ENCODE measurements at places on chromosomes 1 and 21.

- H3K4me3 ChIP-seq, result no peak overlapping the region
- H3K4me1 ChIP-seq, result no peaks in the 10 kb centered on the region
- no peak for DNase-seq
- H3K36me3 ChIP-seq, result peaks cover 13% of the 10 kb centered on the region
- H3K27me3 ChIP-seq, result no peaks in the 10 kb centered on the region
- H3K27ac ChIP-seq, result no peak overlapping the region
Observed at GRCh38 chr1:230350208-230350921, 75.8 kb downstream of the PGBD5 start.

DNA sequence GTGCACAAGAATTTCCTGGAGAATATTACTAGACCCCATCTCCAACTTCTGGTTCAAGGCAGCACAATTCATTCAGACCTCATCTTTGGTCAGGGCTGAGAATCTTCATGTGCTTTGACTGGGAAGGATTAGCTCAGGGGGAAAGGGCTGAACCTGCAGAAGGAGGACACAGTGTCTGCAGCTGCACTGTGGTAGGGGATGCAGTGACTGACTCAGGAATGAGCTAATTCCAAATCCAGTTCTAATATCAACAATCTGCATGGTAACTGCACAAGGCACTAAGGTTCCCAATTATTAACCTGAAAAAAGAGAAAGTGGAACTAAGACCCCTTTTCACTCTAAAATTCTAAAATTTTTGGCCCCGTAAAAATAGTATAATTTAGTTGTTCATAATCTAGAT is 31.6 kb downstream of the TTLL7 start:
- H3K27me3 ChIP-seq, result no peaks in the 10 kb centered on the region
- no peaks in the 10 kb centered on the region for H3K36me3 ChIP-seq
- H3K4me1 ChIP-seq, result no peaks in the 10 kb centered on the region
- no peak for DNase-seq

GRCh38 chr1:14112613-14113012 is 412.6 kb downstream of the PRDM2 start:
- no peak for DNase-seq
- H3K4me1 ChIP-seq, result no peaks in the 10 kb centered on the region

GRCh38 chr1:94025383-94026340 is 95.3 kb downstream of the ABCA4 start:
- no peak overlapping the region for H3K4me3 ChIP-seq
- no peaks in the 10 kb centered on the region for H3K4me1 ChIP-seq
- no peaks in the 10 kb centered on the region for H3K27me3 ChIP-seq
- H3K36me3 ChIP-seq, result no peaks in the 10 kb centered on the region

DNA sequence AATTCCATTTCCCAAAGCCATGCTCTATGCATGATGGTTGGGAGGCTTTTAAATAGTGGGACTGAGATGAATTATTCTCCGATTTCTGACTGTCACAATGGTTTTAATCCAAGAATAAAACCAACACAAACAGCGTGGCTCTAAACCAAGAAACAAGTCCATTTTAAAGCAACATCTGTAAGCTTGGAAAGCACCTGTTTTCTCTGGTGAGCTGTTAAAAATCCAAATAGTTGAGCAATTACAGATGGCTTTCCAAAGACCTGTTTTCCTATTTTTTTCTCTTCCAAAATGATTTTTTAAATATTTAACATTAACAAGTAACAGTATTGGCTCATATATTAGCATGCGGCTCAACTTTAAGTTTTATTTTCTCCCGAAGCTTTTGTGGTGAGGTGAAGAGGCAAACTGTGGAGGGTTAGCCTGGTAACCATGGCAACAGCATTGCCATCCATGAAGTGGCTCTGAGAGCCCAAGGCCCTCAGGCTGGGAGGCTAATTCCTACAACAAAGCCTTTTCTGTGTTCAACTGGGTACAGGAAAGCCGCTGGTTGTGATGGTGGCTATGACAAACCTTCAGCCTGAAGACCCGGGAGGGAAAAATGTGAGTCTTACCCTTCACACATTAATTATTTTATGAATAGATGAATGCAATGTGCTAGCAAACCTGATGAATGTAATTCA is 56.7 kb upstream of the B3GALT5 start:
- DNase-seq, result peak; percentile 54
- H3K27ac ChIP-seq, result no peak overlapping the region
- peaks cover 18% of the 10 kb centered on the region for H3K36me3 ChIP-seq
- H3K4me1 ChIP-seq, result peaks cover 5% of the 10 kb centered on the region
- no peaks in the 10 kb centered on the region for H3K27me3 ChIP-seq

DNA sequence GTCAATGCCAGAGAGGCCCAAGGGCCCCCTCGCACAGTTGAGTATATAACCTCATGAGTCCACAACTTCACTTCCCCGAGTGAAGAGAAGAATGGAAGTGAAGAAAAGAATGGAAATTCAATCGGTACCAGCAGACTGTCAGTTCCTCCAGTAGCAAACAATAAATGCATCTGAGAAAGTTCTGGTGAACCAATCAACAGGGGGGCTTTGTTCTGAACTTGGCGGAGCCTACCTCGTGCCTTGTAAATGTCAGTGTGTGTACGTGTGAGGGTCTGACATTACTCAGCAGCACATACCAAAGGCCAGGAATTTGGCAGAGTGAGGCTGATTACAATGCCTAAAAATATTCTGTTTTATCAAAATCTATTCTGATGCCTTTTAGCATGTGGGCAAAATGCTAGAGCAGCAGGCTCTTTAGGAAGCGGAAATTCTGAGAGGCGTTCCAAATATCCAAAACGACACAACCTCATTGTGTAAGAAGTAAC is 238.5 kb downstream of the LTN1 start:
- H3K36me3 ChIP-seq, result no peaks in the 10 kb centered on the region
- H3K4me1 ChIP-seq, result no peaks in the 10 kb centered on the region
- no peaks in the 10 kb centered on the region for H3K27me3 ChIP-seq
- no peak overlapping the region for H3K4me3 ChIP-seq
- H3K27ac ChIP-seq, result no peak overlapping the region
- no peak for DNase-seq

DNA sequence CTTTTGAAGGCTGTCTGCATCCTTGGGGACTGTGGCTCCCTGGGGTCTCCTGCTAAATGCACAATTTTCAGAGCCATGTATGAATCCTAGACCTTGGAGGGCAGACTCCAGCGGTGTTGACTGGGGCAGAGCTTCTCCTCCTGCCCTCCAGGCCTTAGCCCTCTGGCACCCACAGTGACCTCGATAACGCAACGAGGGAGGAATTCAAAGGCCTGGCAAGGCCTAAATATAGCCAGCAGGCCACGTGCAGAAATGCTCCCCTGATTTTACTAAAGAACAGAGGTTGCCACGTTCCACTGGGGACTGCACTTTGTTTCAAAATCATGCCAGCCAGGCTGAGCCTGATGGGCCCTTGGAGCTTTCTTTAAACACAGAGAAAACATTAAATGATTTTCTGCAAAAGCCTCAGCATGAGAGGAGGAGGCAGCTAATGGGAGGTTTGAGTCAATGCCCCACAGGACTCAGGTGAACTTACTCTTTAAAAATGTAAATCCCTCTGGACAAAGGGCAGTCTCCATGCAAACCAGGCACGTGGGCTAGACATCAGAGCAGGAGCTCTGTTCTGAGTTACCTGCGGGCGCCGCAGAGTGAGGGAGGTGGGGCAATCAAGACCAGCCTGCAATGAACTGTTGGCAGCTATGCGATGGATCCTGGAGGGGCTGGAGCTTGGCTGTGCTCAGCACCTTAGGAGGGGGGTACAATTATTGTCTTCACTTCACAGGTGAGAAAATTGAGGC is 28.0 kb downstream of the GRIK3 start:
- no peak overlapping the region for H3K27ac ChIP-seq
- no peak overlapping the region for H3K4me3 ChIP-seq
- no peaks in the 10 kb centered on the region for H3K27me3 ChIP-seq
- DNase-seq, result no peak
- H3K4me1 ChIP-seq, result no peaks in the 10 kb centered on the region

- no peaks in the 10 kb centered on the region for H3K36me3 ChIP-seq
- H3K27ac ChIP-seq, result no peak overlapping the region
- no peaks in the 10 kb centered on the region for H3K27me3 ChIP-seq
- DNase-seq, result no peak
- no peak overlapping the region for H3K4me3 ChIP-seq
- H3K4me1 ChIP-seq, result no peaks in the 10 kb centered on the region
Observed at GRCh38 chr1:203751051-203751450, 13.9 kb upstream of the LAX1 start.

Measured in H9 (cell line).